ENCODE measurements at places on chromosomes 2 and 18.

- DNase-seq, result no peak
These were observed 163.5 kb upstream of the BOD1L2 start for GRCh38 chr18:56983275-56983992.

GRCh38 chr2:148829618-148830017 lies 45.4 kb upstream of the KIF5C start:
- no peak for DNase-seq

DNA sequence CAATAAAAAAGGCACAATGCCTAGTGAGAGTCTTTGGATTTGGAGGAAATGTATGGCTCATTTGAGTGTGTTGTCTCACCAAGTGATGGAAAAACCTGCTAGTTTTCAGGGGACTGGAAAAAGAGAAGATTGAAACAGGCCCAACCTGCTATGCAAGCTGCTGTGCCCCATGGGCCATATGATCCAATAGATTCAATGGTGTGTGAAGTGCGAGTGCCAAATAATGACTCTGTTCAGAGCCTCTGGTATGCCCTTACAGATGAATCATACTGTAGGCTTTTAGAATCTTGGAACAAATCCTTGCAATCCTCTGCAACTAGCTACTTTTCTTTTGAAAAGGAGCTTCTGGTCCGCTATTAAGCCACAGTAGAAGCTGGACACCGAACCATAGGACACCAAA lies 529.8 kb upstream of the CNTNAP5 start:
- no peak for DNase-seq

GRCh38 chr18:63454497-63454896 lies 22.3 kb upstream of the SERPINB5 start:
- DNase-seq, result no peak

GRCh38 chr18:51666763-51667191 lies 469.3 kb upstream of the MEX3C start:
- DNase-seq, result no peak

GRCh38 chr2:231396058-231396821 lies 730 bp downstream of the B3GNT7 start:
- no peak for DNase-seq

- DNase-seq, result no peak
These were observed 175.4 kb downstream of the ZNF521 start for GRCh38 chr18:25176518-25177042.

DNA sequence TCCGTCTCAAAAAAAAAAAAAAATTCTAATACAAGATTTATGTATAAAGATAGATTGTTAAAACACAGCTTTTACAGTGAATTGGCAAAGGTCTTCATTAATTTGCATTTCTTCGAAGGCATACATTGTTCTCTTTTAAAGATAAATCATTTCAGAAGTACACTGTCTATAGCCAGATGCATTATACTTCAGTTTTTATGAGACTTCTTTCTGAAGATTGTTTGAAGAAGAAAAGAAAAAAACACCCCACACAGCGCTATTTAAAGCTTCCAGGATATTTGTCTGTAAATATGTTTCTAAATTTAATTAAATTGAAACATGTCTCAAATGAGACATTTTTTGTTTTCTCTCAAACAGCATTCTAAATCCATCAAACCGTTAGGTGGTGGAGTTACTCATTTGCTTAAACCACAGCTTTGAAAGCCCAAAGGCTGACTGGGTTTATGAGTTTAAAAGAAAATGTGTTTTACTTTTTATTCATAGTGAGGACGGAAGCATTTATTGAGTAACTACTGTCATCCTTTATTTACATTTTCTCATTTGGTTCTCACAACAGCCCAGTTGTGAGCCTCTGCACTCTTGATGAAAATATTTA lies 42.4 kb upstream of the C1GALT1C1L start:
- DNase-seq, result no peak

DNA sequence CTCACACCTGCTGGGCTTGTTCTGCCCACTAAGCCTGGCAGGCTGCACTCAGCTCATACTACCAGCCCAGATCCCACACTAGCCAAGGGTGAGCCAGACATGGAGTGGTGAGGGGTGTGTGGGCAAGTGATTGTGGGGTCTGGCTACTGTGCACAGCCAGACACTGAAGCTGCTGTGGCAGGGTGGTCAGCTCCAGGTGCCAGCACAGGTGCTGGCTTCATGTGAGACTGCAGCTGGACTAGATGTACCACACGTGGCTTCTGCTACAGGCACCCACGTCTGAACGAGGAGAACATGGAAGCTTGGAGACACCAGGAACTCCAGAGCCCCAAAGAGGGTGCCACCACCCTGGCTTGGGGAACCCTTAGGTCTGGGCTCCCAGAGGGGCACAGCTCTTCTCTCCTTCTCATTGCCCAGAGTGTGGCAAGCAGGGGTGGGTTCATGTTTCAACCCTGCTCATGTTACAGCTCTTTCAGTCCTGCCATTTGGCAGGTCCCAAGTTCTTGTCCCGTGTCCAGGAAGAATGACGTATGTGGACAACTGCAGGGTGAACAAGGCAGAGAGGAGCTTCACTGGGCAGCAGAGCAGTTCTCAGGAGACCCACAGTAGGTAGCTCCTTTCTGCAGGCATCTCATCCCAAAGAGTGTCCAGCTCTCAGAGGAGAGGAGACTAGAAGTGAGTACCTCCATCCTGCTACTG lies 1624.2 kb upstream of the TMEFF2 start:
- no peak for DNase-seq

DNA sequence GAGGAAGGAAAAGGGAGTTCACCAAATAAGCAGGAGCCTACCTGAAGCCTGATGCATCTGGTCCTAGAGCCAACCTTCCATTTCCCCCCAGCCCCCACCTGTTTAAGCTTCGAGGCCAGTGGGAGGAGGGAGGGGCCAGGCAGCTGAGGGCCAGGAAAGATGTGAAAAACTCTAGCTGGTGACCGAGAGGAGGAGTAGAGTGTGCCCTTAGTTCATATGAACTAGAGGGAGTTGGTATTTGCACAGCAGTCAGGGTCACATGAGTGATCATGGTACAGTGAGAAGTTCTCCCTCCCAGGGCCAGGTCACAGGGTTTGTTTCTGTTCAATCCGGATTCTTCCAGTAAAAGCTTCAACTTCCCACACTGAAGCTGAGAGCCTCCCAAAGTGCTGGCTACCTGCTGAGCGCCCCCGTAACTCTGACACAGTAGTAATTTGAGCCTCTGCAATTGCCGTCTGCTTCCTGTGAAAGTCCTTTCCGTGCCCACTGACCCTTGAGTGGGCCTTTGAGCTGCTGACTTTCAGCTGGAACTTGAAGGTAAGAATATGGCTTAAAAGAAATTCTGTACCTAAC lies at the start of gene SULT1C2:
Gene SULT1C2, plus strand, starts transcription at position 362 of the 573 bp plus-strand sequence. CDS start 4,773 bp downstream, outside the sequence.
- no peak for DNase-seq

DNA sequence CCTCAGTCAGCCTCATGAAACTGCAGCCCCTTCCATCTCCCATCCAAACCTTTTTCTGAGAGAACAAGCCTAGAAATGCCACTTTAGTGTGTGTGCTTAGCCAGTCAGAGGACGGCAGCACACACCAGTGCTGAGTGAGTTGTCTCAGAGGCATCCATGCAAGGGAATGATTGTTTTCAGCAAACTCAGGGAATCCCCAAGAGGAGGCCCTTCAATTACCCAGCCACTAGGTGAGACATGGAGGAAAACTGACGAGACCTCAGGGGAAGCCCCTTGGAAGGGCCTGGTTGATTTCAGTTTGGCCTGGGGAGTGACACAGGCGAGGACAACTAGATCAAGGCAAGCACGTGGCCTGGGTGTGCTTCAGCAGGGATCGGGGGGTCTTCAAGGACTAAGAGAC lies 49.7 kb downstream of the APOB start:
- no peak for DNase-seq

GRCh38 chr2:169050476-169051240 lies 18.7 kb upstream of the DHRS9 start:
- DNase-seq, result no peak

GRCh38 chr2:15799432-15799827 lies 140.9 kb upstream of the MYCN start:
- no peak for DNase-seq

Data from neural crest cell (in vitro differentiated cells).